ENCODE measurements at places on chromosomes 3 and 15.

DNA sequence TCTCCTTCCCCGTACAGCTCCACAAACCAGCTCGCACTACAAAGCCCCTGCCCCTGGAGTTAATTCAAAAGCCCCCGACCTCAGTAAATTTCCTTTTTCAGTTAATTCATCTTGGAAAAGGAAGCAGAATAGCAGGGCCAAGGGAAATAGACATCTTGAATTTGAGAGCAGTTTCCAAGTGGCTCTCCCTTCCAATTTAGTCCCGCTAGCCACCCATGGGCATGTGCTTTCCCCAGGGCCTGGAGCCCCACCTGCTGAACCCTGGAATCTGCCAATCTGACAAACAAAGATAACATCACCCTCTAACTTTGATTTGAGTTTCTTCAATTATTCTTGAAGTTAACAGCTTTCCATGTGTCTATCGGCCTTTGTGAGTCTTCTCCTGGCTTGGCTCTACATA is 31.7 kb downstream of the PRR20G start:
- DNase-seq = no peak

- no peak for DNase-seq
Observed at GRCh38 chr3:13372656-13373055, 47.5 kb downstream of the NUP210 start.

DNA sequence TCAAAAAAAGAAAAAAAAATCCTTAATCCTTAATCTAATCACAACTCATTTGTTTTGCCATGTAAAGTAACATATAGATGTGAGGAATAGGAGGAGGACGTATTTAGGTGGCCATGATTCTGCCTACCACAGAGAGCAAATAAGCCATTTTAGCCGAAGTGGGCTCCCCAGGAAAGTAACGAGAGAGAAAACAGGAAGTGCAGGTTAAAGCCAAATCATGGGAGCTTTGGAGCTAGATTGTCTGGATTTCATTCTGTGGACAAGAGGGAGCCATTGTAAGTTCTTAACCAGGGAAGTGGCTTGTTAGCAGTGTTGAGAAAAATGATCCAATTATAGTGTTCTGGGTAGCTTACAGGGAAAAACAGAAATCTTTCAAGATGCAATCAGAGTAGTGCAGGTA is 9.4 kb downstream of the TMOD2 start:
- no peak for DNase-seq

DNA sequence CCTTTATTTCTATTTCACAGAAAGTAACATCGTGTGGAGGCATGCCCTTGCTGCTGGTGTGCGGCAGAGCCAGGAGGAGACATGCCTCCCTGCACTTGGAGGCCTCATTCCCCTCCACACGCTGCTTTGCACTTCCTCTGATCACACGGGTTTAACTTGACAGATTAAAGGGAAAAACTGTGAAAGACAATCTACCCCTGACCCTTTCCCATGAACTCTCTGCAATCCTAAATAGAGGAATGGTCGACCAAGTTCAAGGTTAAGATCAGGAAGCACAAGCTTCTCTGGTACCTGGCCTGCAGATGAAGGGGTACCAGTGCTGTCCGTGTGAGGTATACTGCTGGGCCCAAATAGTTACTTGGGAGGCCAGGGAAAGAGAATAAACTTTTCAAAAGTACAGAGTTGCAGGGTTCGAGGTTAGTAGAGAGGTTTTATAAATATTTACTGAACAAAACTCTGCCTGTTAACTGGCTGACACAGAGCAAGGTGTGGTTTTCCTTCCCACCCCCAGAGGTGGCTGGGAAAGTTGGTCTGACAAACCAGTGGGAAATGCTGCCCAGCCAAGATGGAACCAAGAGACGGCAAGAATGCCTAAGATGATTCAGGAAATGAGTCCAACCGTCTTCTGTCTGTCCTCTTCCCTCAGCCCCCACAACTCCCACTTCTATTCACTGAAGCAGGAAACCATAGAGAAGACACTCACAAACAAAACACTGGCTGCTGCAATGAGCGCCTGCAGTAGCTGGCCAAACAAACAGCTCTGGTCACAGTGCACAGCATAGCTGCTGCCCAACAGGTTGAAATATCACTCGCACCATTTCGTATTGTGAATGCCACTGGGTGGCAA is 79.6 kb downstream of the IGF2BP2 start:
- DNase-seq = no peak

- no peak for DNase-seq
Observed at GRCh38 chr3:132394320-132394719, 23.0 kb upstream of the DNAJC13 start.

DNA sequence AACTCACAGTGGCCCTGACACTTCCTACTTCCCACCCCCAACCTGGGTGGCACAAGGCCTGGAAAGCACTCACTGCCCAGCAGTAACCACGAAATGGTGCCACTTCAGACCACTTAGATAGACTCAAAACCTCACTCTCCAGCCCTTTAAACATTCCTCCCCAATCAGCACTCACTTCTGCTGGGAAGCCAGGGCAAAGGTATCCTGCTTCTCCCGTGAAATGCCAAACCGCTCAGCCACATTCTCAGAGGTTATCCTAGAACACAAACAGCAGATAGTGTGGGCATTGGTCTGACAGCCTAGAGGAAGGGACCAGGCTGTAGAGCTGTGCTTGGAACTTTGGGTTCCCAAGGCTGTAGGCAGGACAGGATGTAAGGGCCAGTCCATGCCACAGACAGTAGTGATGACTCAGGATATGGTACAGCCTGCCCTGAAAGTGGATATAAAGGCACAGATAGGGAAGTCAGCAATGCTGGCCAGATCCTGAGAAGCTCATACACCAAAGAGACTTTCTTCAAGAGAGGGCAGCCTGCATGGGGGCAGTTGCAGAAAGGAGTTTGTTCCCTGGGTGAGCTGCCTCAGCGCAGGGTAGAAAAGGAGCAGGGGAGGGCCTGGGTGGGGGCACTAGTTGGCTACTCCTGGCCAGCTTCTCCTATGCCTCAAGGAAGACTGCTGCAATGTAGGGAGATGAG is 9.2 kb downstream of the ACAA1 start:
- DNase-seq = peak; percentile 9

- DNase-seq = no peak
Observed at GRCh38 chr3:40524222-40524567, 565 bp upstream of the ZNF621 start.

DNA sequence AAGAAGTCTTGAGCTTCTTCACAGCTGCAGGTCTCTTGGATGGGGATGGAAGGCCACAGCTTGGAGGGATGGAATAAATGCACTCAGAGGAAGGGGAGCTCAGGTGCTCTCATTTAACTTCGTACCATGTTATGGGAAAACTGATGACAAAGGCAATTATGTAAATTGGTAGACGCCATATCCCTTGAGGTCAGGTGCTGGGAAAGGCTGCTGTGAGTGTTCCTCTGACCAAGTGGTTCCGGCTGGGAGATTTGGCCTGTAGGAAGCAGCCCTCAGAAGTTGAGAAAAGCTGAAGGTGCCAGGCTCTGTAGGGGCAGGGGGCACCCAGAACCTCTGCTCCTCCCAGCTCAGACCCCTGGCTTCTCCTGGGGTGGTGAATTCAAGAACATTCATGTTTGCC is 47.1 kb downstream of the FAH start:
- no peak for DNase-seq

- DNase-seq = no peak
Observed at GRCh38 chr3:50689558-50689957, 14.8 kb downstream of the DOCK3 start.

- DNase-seq = no peak
Observed at GRCh38 chr15:66105286-66106265, 148.0 kb downstream of the MEGF11 start.

DNA sequence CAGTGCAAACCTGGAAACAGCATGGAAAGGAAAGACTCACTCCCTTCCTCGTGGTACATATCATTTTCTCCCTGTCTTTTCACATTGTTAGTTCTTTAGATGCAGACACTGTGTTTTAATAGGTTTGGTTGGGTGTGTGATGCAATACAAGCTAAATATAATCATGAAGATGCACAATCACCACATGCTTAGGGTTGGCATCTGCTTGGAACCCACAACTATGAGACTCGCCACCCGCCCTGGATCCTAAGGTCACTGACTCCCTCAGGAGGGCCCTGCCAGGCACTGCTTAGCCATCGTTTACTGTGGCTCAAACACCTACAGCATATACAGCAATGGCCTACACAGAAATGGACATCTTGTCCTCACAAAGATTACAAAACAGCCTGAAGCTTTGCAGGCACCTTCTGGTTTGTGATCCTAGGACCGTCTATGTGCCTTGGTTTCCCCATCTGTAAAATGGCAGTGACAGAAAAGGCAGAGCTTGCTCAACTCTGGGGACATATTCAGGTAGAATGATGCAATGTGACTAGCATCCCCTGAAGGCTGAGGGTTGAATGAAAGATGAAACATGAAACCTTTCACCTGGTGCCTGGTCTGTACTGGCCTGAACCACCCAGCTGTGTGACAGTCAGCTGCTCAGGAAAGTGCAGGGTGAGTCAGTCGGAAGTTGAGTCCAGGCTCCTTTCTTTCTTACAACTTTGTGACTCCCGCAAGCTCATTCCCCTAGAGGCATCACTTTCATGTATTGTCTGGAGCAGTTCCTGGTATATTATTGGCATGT is 123.6 kb upstream of the PFN2 start:
- no peak for DNase-seq

DNA sequence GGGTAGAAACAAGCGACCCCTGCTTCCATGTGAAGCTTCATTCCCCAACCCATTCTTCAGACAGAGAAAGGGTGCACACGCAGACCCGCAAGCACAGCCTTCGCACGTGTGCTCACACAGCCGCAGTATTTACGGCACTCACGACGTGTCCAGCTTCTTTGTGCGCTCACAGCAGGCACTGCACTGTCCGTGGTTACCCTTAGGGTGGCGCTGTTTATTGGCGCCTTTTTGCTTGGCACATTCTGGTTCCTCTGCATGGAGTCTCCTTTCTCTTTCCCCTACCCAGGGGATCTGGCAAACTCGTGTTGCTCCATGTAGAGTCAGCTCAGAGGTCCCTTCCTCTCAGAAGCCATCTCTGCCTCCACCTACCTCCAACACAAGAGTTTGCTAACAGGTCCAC is 115.1 kb downstream of the SLCO3A1 start:
- DNase-seq = no peak

- DNase-seq = no peak
Observed at GRCh38 chr3:157237886-157238285, 77.9 kb upstream of the CCNL1 start.

DNA sequence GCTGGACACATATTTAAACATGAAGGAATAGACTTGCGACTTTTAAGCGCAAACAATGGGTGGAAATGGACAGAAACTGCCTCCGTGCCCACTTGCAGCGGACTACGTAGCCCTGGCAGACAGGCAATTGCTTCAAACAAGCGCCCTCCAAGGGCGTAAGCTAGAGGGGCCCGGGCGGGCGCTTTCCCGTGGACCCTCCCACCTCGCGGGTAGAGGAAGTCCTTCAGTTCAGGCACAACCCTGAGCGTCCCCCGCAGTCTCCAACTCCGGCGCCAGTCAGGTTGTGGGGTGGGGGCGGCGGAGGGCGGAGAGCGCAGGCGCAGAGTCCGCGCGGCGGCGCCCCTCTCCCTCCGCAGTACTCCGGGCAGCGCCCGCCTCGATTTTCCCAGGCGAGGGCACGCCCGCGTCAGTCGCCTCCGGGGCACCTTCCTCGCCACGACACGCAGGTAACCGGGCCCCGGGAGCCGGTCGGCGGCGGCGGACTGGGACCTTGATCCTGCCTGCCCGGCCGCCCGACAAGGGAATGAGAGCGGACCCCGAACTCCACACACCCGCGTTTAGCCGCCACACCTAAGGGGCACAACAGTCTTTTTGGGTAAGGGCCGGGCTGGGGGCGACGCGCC is at the start of gene SLC35G2:
SLC35G2 (plus strand) TSS at position 358 of the 623 bp plus-strand sequence. CDS start 35,335 bp downstream, outside the sequence.
- peak; percentile 28 for DNase-seq

DNA sequence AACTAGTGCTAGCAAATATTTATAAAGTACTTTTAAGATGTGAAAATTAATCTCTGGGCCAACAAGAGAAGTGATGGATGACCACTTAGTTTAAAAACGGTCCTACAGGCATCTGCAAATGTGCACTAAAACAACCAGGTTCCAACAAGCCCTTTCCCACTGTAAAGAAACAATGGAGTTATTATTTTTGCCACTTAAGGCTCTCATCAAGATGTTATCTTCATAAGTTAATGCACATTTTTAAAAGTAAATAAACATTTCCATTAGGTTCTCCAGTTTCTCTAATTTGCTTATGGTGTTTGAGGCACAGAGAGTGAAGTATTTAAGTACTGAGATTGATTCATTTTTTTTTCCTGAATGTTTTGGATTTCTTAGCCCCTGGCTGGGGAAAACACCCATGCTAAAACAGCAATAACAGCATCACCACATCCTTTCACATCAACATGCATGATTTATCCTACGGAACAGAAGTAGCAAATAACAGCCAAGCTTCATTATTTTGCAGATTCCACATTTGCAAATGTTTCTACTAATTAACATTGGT is 20.8 kb downstream of the ABI3BP start:
- DNase-seq = no peak

DNA sequence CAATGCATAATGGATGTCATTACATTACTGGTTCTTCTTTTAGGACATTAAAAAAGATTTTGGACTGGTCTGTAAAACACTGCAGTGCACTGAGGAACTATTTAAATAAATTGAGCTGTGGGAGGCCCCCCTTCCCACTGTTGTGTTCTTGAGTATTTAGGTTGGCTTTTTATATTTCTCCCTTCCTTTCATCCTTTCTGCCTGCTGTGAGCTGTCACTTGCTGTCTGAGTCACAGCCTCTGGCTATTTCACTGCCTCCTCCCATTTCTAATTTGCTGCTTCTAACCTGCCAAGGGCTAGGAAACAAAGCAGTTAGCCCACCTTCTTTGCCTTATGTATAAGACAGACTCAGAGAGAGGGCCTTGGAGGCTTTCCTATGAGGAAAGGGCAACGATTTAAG is 89.0 kb upstream of the FNDC3B start:
- no peak for DNase-seq

GRCh38 chr3:101811875-101812274 is 32.9 kb downstream of the NXPE3 start:
- DNase-seq = no peak

DNA sequence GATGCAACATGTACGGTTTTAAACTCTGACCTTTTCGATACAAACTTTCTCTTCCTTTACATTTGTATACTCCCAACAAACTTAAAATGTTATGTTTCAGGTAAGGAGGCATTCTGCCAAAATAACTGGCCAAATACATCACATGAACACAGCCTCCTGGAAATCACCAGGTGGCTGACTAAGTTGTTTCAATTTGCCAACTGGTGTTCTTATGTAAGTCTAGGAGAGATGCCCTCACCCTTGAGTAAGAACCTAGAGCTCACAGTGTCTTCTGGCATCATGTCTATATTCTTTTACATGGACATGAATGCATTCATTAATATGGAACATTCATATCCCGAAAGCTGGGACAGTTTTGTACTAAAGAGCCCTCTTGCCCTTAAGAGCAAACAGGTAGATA is 341.1 kb upstream of the NR2F2 start:
- no peak for DNase-seq

- DNase-seq = no peak
Observed at GRCh38 chr3:174220775-174221554, 638.2 kb upstream of the NAALADL2 start.

GRCh38 chr15:98767692-98768091 is 119.4 kb downstream of the IGF1R start:
- DNase-seq = no peak

DNA sequence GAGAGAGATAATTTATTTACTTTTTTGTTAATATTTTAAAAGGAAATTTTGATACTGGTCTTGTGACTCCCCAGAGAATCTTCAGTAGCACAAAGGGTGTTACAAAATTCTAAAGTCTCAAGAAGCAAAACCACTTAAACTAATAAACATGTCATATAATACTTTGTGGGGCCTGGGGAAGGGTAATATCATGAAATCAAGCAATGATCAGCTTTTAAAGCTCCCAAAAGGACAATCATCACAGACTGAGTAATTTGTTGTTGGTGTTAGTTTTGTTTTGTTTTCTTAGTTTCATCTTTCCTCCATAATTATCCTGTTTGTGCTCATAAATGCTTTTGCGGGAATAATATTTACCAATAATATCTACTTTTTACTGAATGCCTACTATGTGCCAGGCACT is 55.0 kb downstream of the TMEM212 start:
- DNase-seq = no peak
